ENCODE measurements at places on chromosomes 1 and 21.
A peak's percentile ranks its signal among the peaks of the same experiment; 100 is the strongest.

DNA sequence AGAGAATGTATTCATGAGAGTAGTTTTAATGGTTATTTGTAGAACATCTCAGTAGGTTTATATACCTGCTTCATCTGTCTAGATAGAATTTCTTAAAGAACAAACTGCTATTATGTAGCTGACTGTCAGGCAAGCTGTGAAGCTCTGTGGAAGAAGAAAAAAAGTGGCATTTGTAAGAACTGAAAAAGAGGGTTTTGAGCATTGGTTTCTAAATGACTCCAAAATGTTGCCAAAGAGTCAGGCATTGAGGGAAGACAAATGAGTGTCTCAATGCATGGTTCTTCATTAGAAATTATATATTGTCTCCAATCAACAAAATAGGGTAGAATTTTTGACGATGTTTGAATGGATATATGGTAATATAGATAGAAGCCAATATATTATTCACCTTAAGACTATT lies 1276.1 kb downstream of the KCNT2 start:
- no peak for DNase-seq

DNA sequence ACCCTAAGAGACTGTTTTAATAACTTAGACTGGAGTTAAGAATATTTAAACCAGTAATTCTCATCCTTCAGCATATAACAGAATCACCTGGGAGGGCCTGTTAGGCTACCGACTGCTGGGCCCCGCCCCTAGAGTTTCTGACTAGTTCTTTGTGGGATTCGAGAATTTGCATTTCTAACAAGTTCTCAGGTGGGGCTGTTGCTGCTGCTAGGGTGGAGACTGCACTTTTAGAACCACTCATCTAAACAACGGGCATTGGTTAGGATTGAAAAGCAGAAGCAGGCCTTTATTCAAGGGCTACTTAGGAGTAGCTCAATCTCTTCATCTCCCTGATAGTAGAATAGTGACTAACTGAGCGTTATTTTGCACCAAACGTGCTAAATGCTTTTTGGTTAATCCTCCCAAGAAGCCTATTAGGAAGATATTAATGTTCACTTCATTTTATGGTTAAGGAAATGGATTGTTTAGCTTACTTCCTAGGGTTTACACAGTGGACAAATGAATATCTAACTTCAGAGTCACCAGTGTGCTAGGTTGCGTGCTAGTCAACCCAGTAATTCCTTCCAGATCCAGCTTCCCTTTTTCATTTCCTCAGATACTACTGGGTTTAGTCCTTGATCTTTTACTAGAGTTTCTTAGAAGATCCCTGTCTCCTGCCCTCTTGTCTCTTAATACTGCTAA lies 31.1 kb upstream of the UAP1 start:
- peak; percentile 31 for DNase-seq

- DNase-seq = no peak
Observed at GRCh38 chr1:78665809-78666208, 16.2 kb downstream of the IFI44 start.

DNA sequence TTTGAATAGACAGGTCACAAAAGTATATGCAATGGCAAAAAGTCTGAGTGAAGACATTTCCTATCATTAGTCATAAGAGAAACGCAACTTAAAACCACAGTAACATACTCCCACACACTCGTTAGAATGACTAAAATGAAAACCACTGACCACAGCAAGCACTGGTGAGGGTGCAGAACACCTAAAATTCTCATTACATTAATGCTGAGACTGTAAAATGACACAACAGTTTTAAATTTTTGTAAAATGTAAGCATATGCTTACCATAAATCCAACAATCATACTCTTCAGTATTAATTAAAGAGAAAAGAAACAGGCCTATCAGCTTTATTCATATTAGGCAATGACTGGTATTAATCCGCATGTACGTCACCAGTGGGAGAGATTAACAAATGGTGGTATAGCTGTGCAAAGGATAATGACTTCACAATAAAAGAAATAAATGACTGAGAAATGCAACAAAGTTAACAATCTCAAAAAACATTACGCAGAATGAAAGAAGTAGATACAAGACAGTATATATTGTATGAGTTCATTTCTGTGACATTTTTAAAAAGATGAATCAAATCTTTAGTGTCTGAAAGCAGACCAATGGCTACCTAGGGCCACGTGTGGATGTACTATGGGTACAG lies 253.5 kb downstream of the AKT3 start:
- no peak for DNase-seq

- DNase-seq = no peak
Observed at GRCh38 chr1:203763505-203763904, 1.5 kb upstream of the LAX1 start.

- no peak for DNase-seq
Observed at GRCh38 chr1:38827318-38827717, 32.3 kb downstream of the RRAGC start.

DNA sequence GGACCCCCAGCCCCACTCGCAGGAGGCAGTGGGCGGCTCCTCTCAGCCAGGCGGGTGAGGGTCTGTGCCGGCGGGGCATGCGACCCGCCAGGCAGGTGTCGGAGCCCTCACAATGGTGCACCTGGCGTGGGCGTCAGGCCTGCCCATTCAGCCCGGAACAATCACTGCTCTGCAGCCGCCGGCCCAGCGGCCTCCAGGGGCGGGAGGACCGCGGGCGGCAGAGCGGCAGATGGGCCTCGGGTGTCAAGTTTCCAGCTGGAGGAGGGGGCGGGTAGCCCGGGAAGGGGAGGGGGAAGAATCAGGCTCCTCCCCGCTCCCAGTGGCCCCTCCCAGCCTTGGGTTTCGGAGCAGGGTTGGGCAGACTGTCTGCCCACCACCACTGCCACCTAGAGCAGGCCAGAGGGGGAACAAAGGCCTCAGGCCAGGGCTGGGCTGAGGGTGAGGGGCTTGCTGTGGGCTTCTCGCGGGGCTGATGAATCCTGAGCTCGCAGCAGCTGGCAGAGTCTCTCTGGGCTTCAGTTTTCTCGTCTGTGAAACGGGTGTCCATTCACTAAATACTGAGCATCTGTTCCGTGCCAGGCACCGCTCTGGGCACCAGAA lies 39.5 kb upstream of the CASZ1 start:
- DNase-seq = no peak

DNA sequence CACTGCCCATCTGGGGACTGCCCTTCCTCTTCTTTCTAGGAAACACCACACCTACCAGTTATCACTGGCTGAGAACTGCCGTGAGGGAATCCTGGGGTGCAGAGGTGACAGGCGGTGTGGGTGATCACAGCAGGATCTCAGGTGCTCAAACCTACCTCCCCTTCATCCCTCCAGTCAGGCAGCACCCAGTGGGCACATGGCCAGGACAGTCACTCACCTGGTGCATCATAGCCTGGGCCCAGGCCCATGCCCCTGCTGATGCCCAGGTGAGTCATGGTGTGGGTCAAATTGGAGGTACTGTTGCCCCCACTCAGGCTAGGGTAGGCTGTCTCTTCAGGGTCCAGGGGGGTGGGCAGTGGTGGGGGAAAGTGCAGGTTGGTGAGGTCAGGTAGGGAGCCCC lies 5.3 kb upstream of the DENND4B start:
- DNase-seq = no peak

GRCh38 chr1:225368036-225368552 lies 59.7 kb downstream of the LBR start:
- no peak for DNase-seq

DNA sequence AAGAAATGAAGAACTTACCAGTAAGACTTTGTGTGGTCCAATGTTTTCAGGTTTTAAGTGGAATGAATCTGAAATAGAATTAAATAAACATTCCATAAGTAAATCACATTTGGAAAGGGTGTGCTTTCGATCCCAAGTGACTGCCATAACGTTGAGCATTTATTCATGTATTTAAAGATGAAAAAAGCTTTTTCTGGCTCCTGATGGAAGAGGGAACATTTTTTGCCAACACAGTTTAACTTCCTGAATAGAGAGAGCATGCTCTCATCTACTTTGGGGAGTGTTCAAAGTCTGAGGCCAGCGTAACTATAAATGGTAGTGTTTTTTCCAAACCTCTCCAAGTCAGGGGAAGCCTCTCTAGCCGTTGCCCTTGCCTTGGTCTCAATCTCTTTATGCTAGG lies 55.8 kb downstream of the GNG12 start:
- no peak for DNase-seq

DNA sequence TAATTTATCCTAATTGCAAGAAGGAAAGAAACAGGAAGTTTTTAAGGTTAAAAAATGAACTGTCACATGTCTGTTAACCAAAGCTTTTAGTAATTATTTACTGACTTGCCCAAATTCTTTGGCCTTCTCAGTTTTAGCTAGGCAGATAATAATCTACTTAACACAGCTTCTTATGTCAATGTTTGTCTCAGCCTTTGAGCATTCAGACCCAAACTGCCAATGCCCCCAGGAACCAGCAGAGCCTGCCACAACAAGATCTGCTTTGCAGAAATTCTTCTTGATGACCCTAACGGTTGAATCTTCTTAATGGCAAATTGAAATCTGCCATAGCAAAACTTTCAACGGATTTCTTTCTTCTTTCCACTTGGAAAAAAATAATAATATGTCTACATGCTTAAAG lies 792.4 kb upstream of the ADGRL2 start:
- DNase-seq = no peak

- DNase-seq = peak; percentile 45
Observed at GRCh38 chr21:34517491-34518245, 5.7 kb upstream of the KCNE1 start.

GRCh38 chr1:41520951-41521752 lies 36.7 kb upstream of the EDN2 start:
- DNase-seq = no peak

DNA sequence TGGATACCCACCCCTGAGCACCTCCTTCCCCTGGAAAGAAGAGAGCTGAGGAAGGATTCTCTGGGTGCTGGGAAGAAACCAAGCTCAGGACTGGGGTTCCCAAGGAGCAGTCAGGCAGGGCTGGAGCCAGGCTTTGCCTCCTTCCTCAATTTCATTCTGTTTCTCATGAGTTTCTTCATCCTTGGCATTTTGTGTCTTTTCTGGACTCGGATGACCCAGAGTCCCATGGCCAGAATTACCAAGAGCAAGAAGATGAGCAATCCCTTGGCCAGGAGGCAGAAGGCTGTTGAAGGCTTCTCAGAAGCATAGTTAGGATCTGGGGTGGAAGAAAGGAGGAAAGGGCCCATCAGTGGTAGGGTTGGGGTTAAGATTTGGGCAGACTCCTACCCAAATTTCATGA lies 2.5 kb downstream of the SLAMF9 start:
- no peak for DNase-seq

GRCh38 chr1:21836010-21836409 lies 23.9 kb downstream of the LDLRAD2 start:
- no peak for DNase-seq

GRCh38 chr1:235090406-235091069 lies 38.1 kb downstream of the TOMM20 start:
- DNase-seq = no peak

DNA sequence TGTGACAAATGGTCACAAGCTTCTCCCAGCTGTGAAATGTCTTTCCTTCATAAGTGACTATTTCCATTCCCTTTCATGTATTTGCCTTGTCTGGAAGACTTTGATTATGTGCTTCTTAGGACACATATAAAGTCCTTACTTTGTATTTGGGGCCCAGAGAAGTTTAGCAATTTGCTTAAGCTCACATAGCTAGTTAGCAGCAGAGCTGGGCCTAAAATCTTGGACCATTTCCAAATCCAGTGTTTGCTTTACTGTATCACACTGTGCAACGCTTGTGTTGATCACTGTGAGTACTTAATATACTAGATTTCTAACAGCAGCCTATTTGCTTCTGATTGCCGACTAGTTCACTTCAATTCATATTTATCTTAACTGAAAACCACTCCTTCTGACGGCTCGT lies 2.2 kb upstream of the KCNA3 start:
- DNase-seq = no peak

DNA sequence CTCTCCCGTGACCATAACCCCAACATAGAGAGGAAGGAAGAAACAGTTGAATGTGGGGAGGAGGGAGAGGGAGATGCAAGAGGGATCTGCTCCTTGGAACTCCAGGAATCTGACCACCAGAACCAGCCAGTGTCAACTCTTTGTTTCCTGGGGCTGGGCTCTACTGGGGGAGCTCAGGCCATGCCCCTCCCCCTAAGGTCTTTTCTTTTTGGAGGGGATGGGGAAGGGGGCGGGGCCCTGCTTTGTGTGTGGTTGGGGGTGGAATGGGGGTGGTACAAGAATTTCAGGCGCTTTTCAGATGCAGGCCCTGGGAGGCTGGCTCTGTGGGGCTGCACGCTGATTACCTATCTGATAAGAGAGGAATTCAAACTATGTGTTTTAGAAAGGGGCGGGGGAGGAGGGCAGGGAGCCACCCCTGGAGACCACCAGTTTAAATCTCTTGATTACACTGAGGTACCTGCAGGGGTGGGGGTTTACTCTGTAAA lies 8.3 kb downstream of the LIN28A start:
- no peak for DNase-seq

- DNase-seq = peak; percentile 61
Observed at GRCh38 chr1:78649628-78650027, at the start of gene IFI44. IFI44 (plus strand) TSS chr1:78649831; CDS start chr1:78650196, 365 bp downstream.

DNA sequence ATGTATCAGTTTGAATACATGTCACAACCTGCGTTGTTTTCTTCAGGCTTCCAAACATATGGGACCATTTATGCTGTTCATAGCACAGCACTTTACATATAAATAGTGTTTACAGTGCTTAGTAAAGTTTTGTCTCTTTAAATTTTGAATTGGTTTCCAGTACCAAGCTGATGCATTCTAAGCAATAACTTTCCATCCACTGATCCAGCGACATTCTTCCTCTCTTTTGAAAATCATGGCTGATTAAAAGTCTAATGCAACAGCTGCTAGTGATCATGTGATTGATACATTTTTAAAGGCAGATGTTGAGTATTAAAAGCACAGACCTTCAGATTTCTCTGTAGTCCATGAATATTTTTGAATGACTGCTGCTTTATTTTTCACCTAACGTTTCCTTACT lies 154.9 kb downstream of the PTPRC start:
- no peak for DNase-seq

DNA sequence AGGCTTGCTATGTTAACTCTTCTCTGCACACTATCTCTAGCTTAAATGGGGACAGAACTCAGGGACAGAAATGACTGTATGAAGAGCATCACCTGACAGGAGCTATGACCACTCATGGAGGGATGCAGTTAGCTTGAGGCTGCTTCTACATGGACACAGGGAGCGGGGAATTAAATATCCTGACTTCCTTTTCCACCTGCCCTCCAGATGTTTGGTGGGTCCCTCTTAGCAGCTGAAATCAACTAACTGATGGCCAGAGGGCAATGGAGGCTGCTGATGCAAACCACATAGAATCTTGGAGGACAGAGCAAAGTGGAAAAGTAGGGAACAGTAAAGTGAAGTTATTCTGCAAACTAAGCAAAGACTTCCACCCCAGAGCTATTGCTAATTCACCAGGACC lies 214.1 kb downstream of the USH2A start:
- no peak for DNase-seq

DNA sequence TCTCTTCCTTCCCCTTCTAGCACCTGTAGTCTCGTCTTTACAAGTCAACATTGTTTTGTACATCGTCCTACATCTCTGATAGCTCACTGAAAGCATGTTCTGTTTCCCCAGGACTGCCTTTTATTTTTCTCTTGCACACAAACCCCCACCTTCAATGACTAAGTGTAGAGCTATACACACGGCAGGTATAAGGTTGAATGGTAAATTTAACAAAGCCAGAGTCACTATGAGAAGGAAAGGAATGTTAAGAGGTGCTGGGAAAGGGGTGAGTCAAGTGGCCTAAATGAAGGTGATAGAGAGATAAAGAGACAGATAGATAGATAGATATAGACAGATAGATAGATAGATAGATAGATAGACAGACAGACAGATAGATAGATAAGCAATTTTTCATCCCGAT lies 134.3 kb upstream of the ATP1B1 start:
- DNase-seq = no peak

- no peak for DNase-seq
Observed at GRCh38 chr21:23921670-23922418, 1685.4 kb downstream of the MRPL39 start.

All from CD4-positive, alpha-beta T cell treated with Interleukin-15 for 1 hour (primary cell).